Thoracic aorta (tissue), 2 donors: ENCODE measurements at places on chromosomes 5 and 9.

- DNase-seq: no peak
These were observed 35.4 kb upstream of the TMC1 start for GRCh38 chr9:72485821-72486593.

- no peak for DNase-seq
These were observed 96.7 kb upstream of the MAMDC2 start for GRCh38 chr9:69946800-69947437.

DNA sequence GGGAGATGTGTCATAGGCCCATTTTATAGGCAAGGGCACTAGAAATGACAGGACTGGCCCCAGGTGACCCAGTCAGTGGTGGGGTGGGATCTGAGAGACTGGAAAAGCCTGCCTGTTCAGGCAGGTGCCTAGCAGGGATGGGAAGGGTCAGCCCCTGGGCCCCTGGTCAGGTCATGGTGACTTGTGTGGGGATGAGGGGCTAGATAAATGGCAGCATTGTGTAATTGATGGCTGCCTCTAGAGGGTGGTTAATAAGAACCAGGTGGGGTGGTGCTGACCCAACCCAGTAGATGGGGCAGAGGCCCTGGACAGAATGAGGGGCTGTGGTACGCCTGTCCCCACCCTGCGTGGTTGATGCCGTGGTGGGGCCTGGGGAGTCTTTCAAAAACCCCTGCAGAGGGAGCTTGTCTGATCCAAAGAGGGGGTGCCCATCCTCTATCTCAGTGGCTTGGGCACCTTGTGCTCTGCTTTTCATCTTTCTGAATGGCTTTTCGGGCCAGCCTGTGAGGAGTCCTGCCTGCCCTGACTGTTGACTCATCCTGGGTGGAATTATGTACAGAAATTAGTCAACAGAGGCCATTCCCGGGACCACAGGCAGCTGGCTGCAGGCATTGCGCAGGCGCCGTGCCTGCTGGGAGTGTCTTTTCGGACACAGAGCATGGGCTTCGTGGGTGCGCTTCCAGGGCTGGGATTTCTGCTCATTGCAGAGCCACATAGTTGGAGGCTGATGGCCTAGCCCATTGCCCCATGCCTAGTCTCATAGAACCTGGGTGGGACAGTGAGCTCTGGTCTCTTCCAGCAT lies 93.6 kb upstream of the PITX1 start:
- DNase-seq: no peak

- DNase-seq: no peak
These were observed 134.6 kb downstream of the PHF2 start for GRCh38 chr9:93711002-93711401.

DNA sequence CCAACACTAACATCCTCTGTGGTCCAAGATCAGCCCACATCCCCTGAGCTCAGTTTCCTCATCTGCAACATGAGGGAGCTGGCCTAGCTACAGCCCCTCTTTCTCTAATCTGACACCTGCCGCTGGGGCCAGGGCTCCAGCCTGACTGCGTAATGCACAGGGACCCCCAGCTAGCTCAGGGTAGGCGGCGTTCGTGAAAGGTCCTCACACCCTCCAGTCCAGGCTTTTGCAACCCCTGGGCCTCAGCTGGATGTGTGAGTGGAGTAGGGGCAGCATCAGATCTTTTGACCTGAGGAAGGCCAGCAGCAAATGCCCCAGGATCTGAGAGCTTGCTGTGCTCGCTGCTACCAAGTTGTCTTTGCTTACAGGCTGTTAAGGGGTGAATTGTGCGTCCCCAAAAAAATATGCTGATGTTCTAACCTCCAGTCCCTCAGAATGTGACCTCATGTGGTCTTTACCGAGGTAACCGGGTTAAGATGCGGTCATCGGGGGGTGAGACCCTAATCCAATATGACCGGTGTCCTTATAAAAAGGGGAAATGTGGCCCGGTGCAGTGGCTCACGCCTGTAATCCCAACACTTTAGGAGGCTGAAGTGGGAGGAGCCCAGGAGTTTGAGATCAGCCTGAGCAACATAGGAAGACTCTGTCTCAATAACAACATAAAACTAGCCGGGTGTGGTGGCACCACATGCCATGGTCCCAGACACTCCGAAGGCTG lies 47.8 kb downstream of the PLPP7 start:
- DNase-seq: no peak

DNA sequence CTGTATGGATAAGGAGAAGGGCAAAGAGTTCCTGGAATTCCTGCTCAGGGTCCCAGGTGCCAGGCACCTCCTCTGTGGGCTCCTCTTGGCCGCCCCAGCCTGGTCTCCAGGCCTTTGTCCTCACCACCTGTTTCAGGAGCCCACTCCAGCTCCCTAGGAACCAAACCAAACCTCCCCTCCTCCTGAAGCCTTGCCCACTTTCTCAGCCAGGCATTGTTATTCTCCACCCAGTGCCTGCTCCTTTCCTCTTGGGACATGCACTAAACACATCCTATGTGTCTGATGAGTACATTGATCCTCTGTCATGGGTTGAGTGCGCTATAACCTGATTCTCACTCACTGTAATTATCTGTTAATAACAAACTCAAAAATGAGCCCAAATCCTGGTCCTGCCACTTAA lies 189.8 kb downstream of the SPOCK1 start:
- no peak for DNase-seq

DNA sequence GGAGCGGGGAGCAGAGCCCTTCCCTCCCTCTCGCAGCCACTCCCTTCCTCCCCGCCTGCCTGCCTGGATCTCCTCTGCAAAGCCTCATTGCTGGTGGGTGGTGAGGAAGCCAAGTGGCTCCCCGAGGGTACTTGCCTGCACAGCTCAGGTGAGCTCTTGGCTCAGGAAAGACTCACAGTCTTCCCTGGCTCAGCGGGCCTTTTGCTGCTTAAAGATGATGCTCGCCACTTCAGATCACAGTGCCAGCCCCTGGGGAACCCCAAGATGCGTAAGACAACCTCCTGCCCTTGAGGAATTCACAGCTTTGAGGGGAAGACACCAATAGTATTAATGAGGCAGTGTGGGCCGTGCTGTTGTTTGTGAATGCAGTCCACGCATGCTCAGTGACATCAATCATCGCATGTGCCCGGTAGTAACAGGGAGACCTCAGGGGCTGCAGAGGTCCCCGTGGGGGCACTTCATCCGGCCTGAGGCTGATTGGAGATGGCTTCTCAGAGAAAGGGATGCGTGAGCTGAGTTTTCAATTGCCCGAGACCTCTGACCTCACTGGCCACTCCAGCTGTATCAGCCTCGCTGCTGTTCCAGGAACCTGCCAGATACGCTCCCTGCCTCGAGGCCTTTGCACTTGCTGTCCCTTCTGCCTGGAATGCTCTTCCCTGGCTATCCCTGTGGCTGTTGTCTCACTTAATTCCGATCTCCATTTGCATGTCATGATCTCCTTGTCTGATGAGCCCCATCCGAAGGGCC lies 36.8 kb downstream of the ERGIC1 start:
- DNase-seq: no peak
